ENCODE measurements at places on chromosomes 2 and 18. TPM values are rescaled to one million over a fixed set of nuclear protein-coding genes. Genes with fewer than 3 reads are reported as not detected.

The MCEE gene
- total RNA-seq = 23.9 TPM

GRCh38 chr2:105381101-105381668, 17.7 kb downstream of the FHL2 start:
- DNase-seq = no peak

The RFX8 gene
- total RNA-seq = 1.1 TPM

DNA sequence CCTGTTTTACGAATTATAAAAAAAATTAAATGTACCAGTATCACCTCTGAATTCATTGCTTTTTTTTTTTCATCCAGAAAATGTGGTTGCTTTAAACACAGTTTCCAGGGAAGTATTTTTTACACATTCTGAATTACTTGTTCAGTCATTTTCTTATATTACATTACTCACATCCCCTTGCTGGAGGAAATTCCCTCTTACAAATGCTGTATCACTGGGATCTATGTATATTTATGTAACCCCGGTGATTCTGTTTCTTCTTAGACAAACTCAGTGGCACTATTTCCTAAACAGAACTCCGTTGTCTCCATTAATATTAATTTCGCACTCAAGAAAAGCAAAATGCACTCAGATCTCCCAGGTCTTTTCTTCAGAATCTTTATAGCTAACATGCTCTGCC, 1078.5 kb upstream of the ZEB2 start:
- no peak for DNase-seq

The HAAO gene
- total RNA-seq = 3.7 TPM

DNA sequence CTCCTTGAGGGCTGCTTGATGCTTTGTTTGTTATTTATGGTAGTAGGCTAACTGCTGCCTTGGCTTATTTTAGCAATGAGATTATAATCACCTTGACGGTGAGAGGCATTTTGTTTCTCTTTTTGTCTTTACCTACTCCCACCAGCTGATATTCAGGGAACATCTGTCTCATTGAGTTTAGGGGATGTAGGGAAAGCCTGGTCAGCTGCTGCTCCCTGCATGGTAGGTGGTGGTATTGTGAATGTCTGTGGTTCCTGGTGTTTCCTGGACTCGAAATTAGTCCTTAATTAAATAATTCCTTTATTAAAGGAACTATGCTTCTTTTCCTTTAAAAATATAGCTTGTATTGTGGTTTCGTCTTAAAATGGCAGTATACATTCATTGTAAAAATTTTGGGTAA, 77.8 kb downstream of the ADAM23 start:
- peak; percentile 13 for DNase-seq

DNA sequence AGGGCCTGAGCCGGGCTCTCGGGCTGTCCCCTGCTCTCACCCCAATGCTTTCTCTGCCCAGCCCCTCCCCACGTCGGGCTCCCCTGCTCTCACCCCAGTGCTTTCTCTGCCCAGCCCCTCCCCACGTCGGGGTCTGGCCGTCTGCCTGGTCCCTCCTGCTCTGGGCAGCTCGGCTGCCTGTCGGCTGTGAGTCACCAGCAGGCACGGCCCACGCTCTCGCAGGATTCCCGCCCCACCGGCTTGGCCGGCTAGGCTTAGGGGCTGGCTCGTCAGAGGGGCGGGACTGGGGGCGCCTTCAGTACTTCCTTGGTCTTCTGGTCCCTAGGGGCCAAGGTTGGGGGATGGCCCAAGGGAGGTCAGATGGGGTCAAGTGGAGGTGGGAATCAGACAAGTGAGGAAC, 3.3 kb downstream of the BOK start:
- DNase-seq = no peak

GRCh38 chr2:117850461-117850860, 36.0 kb downstream of the DDX18 start:
- DNase-seq = no peak

The UGT1A9 gene
- total RNA-seq = not detected

GRCh38 chr2:202883987-202884675, 12.6 kb upstream of the ICA1L start:
- no peak for DNase-seq

GRCh38 chr18:54222922-54223567, 1.4 kb downstream of the MBD2 start:
- no peak for DNase-seq

DNA sequence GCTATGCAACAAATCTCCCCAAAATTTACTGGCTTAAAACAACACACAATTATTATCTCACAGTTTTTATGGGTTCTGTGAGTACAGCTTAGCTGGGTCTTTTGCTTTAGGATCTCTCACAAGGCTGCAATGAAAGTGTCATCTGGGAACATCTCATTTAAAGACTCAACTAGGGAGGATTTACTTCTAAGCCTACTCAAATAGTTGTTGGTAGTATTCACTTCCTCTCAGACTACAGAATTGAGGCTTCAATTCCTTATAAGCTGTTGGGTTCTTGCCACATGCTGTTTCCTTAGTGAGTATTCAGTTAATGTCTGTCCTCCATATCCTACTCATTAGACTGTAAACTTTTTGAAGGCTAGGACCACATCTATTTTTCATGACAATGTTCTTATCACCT, 72.3 kb downstream of the MDH1 start:
- DNase-seq = no peak

DNA sequence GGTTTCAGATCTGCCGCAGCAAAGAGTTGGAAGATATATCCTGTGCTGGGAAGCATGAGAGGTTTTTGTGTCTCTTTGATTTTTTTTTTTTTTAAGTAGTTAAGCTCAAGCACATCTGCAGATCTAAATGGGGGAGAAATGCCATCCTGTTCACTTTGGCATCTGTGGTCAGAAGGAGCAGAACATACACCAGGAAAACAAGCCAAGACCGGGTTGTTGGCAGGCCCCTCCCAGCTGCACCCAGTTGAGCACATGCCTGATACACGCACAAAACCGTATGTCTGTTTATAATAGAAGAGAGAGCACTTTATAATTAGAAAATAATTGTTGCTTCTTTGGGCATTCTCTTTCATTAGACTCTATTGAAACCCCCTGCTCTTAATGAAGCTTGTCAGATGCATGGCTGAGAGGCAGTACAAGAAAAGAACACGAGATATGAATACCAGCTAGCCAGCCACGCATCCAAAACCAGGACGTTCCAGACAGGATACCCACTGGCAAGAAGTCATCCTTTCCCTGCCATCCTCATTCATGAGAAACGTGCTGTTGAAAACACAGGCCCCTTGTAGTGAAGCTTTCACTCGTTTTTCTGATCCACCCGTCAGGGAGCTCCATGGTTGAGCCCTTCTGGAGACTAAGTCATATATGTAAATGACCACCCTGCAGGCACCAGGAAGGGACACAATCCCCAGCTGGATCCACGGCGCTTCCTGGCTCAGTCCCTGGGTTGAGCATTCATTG, 152.2 kb downstream of the ALPK2 start:
- no peak for DNase-seq

- DNase-seq = no peak
Measured at GRCh38 chr2:236380051-236380612, 115.9 kb upstream of the ASB18 start.

DNA sequence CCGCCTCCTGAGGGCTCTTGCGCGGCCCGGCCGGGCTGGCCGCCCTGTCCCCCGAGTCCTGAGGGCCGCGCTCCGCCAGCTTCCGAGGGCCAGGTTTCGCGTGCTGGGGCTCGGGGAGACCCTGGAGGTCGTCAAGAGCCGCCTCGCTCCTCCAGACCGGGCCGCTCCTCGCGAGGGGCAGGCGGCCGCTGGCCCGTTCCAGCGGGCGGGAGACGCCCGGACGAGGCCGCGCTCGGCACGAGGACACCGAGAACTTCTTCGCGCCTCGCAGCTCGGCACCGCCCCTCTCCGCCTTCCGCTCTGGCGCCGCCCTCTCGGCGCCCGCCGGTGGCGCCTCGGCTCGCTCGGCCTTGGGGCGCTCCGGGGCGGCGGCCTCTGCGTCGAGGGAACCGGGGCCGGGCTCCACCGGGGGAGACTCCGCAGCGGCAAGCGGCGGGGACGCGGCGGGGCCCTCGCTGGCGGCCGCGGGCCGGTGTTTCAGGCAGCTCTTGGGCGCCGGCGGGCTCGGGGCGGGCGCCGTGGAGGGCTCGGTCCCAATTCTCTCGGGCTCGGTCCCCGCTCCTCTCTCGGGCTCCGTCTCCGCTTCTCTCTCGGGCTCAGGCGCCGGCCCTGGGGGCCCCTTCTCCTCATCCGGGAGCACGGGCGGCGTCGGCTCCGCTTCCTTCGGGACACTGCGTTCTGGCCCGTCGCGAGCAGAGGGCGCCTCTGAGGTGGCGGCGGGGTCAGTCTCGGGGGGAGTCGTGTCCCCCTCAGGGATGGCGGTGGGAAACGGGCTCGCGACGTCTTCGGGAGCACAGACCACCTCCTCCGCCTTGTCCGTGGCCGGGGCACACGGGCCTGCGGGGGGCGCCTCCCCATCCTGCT, 91.6 kb upstream of the MGAT4A start:
- DNase-seq = peak; percentile 59

GRCh38 chr2:151247432-151247831, 14.2 kb downstream of the RBM43 start:
- DNase-seq = no peak

- peak; percentile 42 for DNase-seq
Measured at GRCh38 chr2:118371515-118371914, 283.2 kb downstream of the INSIG2 start.

The WIPF1 gene
- 29.5 TPM for total RNA-seq

GRCh38 chr2:108395155-108395554, 17.4 kb downstream of the SULT1C4 start:
- DNase-seq = no peak

The CHAC2 gene
- total RNA-seq = 6.5 TPM
